ENCODE measurements at places on chromosomes 4 and X.

DNA sequence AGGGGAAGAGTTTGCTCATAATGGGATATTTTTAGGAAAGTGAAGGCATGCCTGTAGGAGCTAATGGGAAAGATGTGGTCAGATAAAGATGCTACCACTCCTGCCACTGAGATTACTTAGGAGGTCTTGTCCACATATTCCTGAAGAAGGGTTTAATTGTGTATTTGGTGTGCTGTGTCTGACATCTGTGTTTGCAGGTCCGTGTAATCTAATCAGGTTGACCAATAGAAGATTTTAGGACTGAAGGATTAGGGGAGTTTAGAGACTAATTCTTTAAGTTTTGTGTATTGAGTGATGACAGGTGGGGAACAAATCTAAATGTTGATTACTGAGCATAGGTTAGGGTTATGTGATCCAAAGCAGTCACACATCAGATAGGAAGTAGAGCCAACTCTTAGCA, 57.2 kb downstream of the JADE1 start:
- no peak for DNase-seq

- no peak for DNase-seq
Observed at GRCh38 chr4:182955411-182955810, 38.2 kb upstream of the DCTD start.

DNA sequence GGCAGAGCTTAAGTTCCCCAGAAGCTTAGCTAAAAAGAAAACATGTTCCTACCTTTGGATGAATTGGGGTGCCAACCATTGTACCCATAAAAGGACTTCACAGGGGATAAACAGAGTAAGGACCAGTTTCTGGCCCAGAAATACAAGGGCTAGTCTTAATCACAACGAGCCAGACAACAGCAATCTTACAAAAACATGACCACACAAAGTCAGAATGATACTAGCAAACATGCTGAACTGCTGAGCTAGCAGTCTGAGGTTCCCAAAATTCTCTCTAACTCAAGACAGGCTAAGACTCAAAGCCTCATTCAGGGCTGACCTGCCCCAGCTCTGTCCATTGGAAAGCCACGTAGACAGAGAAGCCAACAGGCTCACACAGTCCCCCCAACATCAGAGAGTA, 40.3 kb downstream of the ATP11C start:
- no peak for DNase-seq

DNA sequence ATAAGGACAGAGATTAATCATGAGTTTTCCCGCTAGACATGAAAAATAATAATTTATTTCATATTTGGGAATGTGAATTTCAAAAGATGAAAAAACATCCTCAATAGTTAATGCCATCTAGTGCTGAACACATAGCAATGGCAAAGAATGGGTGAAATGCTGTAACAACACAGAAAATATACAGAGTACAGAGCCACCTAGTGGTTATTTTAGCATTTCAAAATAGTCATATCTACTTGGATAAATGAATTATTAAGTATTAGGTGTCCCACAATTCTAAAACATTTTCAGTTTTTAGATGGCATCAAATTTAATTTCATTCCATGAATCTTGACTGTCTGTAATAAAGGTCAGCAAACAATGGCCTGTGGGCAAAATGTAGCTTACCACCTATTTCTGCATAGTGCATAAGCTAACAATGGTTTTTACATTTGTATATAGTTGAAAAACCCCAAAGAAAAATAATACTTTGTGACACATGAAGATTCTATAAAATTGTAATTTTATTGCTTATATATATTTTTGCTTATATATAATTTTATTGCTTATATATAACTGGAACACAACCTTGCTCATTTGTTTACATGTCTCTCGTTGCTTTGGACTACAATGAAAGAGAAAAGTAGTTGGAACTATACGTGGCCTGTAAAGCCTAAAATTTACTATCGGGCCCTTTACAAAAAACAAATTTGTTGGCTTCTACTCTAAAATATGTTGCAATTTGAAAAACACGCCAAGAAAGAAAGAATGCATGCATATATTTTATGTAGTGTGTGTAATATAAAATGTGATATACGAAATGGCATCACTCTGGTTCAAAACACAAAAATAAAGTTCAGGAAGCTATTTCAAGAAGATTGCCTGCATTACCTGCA, 99.1 kb upstream of the FAM47C start:
- DNase-seq = no peak

DNA sequence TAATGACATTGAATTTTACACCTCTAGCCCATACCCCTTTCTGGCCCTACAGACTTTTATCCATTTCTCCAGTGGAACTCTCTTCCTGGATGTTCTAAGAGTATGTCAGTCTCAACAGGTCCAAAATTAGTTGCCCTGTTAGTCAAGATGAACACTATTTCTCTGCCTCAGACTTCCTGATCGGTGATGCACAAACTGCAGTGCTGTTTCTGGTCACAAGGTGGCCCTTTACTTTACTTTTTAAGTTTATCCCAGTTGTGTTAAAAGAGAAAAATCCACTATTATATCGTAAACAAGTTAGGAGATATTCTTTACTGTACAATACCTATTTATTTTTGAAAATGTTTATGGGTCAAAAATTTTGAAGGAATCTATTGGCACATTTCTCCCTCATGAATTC, 13.1 kb downstream of the TCEAL7 start:
- no peak for DNase-seq

GRCh38 chr4:53956053-53956452, 108.4 kb downstream of the CHIC2 start:
- no peak for DNase-seq

- DNase-seq = no peak
Observed at GRCh38 chr4:154065368-154065767, 276.5 kb upstream of the SFRP2 start.

GRCh38 chr4:182748949-182749348, 168.2 kb downstream of the DCTD start:
- no peak for DNase-seq

- DNase-seq = no peak
Observed at GRCh38 chr4:183967266-183967665, 62.2 kb downstream of the STOX2 start.

Data from suprapubic skin (tissue), 4 donors.